Stimulated activated CD4-positive, alpha-beta T cell treated with anti-CD3 and anti-CD28 coated beads, Interleukin-1b, Interleukin-23, amount 100 ng/mL, for 1 hour (primary cell): ENCODE measurements at places on chromosomes 11 and 22.

DNA sequence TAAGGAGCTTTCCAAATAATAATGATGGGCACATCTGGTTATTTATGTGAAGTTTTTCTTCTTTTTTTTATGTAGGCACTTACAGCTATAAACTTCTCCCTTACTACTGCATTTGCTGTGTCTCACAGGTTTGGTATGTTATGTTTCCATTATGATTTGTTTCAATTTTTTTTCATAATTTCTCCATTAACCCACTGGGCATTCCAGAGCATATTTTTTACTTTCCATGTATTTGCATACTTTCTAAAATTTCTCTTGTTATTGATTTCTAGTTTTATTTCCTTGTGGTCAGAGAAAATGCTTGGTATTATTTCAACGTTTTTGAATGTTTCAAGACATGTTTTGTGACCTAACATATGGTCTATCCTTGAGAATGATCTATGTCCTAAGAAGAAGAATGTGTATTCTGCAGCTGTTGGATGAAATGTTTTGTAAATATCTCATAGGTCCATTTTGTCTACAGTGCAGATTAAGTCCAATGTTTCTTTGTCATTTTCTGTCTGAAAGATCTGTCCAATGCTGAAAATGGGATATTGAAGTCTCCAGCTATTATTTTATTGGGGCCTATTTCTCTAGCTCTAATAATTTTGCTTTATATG is 362.1 kb downstream of the DDX10 start:
- no peak for DNase-seq

DNA sequence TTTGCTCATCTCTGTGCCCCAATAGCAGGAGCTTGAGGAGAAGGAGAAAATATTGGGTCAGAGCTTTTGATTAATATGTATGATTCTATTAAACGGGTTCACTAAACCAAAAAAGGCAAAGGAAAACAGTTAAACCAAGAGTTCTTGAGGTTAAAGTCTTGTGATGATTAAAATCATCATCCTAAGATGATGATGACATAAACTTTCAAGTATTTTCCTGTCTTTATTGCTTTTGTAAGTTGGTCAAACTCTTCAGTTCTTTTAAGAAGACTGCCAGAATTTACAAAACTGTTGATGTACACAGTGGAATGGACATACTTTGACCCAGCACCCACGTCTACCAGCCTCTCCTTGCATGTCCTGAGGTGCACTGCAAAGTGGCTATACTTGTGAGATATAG is 41.0 kb downstream of the FDX1 start:
- no peak for DNase-seq

DNA sequence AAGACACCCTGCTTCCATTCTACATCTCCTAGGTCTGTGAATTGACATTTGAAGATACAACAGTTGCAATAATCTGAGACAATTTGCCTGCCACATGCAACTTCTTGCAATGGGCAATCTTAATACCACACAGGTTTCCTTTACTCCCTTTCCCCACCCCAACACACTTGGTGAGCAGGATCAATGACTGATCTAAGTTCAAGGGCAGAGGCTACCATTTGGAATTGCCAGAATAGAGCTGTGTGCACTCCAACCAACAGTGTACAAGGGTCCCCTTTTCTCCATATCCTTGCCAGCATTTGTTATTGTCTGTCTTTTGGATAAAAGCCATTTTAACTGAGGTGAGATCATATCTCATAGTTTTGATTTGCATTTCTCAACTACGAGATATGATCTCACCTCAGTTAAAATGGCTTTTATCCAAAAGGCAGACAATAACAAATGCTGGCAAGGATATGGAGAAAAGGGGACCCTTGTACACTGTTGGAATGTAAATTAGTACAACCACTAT is 2.9 kb upstream of the NNMT start:
- no peak for DNase-seq

DNA sequence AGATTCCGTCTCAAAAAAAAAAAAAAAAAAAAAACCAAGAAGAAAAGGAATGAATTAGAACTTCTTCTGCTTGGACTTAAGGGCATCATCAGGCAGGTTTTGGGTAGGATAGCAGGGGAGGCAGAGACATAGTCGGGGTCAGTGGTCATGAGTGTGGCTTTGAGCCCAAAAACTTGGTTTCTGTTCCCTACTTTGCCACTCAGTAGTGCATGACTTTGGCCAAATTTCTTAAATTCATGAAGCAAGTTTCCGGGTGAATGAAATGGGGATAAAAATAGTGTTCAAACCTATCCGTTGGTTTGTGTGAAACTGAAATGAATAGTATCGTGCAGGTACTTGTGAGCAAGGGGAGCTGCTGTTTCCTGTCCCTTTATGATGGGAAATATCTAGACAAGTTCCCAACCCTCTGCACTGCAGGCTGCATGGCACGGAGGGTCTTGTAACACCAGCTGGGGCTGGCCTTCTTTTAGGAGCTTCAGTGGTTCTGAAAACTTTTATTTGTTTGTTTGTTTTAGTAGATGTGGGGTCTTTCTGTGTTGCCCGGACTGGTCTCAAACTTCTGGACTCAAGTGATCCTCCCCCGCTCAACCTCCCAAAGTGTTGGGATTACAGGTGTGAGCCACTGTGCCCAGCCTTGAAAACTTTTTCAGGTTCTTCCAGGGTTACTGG is 18.4 kb downstream of the NEAT1 start:
- DNase-seq = no peak

- DNase-seq = no peak
Observed at GRCh38 chr22:28029956-28030355, 110.9 kb upstream of the PITPNB start.

DNA sequence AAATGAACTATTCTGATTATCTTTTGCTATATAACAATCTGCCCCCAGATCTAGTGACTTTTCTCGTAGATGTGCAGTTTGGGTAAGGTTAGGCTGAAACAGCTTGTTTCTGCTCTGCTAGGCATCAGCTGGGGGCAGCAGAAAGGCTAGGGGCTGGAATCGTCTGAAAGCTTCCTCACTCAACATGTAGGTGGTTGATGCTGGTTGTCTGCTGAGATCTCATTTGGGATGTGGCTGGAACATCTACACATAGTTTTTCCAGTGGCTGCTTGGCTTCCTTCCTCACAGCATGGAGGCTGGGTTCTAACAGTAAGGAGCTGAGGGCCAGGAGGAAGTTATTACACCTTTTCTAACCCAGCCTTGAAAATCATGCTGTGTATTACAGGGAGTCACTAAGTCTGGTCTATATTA is 30.2 kb downstream of the USP47 start:
- no peak for DNase-seq

GRCh38 chr11:98090861-98091505 is 929.8 kb upstream of the CNTN5 start:
- no peak for DNase-seq

DNA sequence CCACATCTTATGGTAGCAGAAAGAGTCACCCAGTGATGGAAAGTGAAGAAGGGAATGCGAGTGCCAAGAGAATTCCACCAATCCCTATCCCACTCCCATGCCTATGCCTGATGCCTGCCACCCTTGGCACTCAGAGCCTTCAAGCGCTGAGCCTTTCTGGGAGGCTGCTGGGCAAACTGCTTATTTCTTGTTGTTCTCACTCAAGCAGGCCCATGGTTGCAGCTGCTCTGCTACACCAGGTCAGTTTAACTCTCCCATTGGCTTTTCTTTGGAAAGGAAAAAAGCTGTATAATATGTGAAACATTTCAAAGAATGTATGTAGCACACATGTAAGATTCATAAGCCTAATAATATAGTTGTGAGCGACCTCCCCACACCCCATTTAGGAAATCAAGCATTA is 41.4 kb downstream of the DGCR2 start:
- DNase-seq = no peak

- DNase-seq = no peak
Observed at GRCh38 chr11:31442086-31442485, 67.3 kb downstream of the IMMP1L start.

GRCh38 chr11:122746050-122746478 is 90.5 kb downstream of the UBASH3B start:
- DNase-seq = no peak

DNA sequence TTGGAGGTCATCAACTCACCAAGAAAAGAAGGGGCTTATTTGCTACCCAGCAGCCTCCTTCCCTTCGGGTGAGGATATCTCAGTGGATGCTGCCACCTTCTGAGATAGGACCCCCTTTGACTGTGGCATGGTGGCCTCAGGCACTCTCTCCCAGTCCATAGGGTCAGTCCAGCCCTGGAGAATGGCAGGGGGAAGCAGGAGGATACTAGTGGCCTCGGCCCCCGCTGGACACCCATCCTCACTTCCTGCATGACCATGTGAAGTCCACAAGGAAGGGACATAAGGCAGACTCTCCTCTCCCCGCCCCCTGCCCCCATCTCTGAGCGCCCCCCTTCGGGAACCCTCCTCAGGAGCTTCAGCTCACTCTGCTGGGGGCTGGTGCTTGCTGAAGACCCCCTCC is 24.4 kb downstream of the TPBGL start:
- no peak for DNase-seq

DNA sequence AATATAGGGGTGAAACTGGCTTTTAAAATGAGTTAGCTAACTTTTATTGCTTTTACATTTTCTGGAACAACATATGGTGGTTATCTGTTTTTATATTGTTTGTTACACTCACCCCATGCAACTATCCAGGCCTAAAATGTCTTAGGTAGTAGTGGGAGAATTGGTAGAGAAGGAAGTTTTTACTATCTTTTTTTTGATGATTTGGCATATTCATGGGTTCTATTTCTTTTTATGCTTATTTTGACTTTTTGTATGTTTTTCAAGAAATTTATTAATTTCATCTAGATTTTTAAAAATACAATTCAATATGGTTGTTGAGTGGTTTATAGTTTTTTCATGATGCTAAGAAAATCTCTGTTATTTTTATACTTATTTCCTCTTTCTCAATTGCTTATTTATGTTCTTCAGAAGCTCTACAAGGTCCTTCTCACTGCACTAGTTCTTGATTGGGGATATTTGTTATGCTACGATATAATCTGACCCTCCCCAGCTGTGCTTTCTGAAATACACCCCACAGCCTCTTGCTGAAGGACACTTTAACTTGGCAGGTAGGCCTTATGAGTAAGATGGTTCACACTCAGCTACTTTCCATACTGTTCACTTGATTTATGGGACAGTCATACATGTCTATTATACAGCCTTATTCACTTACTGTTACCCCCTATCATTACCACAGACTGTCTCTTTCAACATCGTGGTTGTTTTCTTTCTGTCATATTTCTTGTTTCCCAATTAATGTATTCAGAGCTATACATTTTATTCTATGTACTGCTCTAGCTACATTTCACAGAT is 431.2 kb downstream of the METTL15 start:
- DNase-seq = no peak
